ENCODE measurements at places on chromosomes 7 and 10.

- no peak for DNase-seq
Measured at GRCh38 chr10:23968301-23968700, 240.6 kb upstream of the KIAA1217 start.

GRCh38 chr7:106110885-106111654, 1.0 kb downstream of the SYPL1 start:
- DNase-seq, result no peak

GRCh38 chr10:71739358-71739900, 19.9 kb upstream of the C10orf105 start:
- no peak for DNase-seq

GRCh38 chr10:110212119-110213006, 5.0 kb downstream of the MXI1 start:
- no peak for DNase-seq

GRCh38 chr10:13489035-13489599, 39.7 kb downstream of the BEND7 start:
- no peak for DNase-seq

DNA sequence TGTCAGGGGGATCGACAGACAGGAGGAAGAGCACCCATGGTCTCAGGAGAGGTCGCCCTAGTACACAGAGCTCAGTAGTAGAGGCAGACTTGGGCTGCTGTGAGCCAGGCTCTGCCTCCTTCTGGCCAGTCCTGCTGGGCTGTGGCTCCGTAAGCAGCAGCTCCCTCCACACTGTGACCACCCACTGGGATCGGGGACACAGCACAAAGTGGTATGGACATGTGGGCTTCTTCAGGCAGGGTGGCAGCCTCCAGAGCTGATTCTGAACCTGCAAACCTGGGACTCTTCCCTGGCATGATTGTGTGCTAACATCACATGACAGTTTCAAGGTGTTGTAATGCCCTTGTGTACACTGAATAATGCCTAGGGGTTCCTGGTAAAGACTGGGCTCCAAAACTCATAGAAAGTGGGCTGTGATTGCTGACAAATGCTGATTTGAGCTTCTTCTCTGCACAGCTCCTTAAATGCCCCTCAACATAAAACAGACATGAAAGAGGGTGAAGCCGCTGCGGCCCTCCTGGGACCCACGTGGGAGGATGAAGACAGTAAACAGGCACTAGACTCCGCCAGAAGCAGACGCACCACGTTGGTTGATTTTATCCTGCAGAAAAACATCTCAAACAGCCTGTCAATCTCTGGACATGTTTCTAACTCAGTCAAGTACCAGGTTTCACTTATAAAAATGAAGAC, 76.7 kb downstream of the GPR26 start:
- no peak for DNase-seq

DNA sequence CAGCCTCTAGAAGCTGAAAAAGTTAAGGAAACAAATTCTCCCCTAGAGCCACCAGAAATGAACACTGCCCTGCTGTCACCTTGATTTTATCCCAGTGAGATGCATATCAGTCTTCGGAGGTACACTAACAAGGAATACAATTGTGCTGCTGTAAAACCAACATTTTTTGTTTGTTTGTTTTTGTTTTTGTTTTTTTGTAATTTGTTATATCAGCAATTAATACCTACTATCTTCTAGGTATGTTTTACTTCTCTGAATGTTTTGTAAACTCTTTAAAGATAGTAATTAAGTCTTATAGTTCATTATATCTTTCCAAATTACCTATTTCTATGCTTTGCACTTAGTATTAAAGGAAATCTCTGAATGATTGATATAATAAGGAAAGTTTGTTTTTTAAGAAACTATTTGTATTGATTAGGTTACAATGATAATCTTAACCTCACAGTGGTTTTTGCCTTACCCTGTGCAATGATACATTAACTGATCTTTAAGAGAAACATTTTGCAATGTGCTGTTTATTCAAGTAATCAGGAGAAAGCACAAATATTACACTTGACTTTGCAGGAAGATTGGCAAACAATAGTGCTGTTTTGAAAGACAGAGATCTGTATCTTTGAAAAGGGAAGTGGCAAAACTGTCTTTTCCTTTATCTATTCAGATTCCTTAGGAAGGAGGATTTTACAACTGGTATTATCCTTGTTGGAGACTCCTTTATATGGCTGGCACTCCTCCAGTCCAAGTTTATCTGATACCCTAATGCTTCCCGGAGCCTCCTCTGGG, 11.3 kb upstream of the HGF start:
- DNase-seq, result no peak
